ENCODE measurements at places on chromosomes 16 and 17.

DNA sequence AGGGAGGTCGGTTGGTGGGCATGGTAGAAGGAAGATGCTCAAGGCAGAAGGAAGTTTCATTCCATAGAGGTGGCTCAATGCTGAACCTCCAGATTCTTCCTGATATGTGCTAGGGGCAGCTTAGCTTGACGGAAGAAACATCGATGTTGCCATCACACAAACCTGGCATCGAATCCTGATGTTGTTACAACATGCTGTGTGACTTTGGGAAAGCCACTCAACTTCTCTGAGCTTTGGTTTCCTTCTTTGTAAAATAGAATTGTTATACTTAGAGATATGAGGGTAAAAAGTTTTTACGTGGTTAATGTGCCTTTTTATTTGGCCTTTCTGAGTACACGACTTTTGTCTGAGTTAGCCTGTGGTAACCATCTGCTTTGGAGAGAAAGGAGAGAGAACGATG is 287.9 kb downstream of the SHISA9 start:
- DNase-seq = no peak

DNA sequence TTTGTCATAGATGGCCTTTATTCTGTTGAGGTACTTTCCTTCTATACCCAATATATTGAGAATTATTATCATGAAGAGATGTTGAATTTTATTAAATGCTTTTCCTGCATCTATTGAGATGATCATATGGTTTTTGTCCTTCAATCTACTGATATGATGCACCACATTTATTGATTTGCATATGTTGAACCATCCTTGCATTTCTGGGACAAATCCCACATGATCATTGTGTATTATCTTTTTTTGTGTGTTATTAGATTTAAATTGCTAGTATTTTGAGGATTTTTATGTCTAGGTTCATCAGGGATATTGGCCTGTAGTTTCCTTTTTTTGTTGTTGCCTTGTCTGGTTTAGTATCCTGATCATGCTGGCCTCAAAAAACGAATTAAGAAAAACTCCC is 124.5 kb upstream of the CES5A start:
- no peak for DNase-seq

GRCh38 chr17:45732926-45733505 is 51.1 kb upstream of the CRHR1 start:
- DNase-seq = no peak

DNA sequence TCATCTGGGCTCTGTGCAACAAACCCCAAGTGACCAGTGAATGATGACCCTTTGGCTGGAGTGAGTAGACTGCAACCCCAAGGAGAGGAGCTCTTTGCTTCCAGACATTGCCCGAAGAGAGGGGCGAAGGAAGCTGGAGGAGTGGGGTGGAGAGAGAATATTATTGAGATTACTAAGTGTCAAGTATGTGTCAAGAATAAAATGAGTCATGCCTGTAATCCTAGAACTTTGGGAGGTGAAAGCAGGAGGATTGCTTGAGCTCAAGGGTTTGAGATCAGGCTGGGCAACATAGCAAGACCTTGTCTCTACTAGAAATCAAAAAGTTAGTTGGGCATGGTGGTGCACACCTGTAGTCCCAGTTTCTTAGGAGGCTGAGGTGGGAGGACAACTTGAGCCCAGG is 142.0 kb upstream of the CCL2 start:
- DNase-seq = no peak

GRCh38 chr17:80223142-80223815 is 3.1 kb downstream of the SLC26A11 start:
- DNase-seq = no peak

DNA sequence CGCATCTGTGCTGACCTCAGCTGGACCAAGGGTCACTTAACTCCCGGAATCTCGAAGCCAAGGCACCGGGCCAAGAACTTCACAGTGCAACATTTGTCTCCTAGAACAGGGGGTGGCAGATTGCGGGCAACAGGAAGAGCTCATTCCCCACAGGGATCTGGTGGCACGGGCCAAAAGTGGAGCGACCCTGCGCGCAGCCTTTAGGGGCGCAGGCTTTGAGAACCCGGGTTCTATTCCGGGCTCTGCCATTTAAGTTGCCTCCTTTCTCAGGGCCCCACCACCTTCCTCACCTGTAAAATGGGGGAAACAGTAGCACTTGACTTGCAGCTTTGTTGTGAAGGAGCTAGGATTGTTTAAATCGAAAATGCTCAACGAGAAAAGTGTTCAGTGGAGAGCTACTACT is 651 bp downstream of the SHMT1 start:
- no peak for DNase-seq

DNA sequence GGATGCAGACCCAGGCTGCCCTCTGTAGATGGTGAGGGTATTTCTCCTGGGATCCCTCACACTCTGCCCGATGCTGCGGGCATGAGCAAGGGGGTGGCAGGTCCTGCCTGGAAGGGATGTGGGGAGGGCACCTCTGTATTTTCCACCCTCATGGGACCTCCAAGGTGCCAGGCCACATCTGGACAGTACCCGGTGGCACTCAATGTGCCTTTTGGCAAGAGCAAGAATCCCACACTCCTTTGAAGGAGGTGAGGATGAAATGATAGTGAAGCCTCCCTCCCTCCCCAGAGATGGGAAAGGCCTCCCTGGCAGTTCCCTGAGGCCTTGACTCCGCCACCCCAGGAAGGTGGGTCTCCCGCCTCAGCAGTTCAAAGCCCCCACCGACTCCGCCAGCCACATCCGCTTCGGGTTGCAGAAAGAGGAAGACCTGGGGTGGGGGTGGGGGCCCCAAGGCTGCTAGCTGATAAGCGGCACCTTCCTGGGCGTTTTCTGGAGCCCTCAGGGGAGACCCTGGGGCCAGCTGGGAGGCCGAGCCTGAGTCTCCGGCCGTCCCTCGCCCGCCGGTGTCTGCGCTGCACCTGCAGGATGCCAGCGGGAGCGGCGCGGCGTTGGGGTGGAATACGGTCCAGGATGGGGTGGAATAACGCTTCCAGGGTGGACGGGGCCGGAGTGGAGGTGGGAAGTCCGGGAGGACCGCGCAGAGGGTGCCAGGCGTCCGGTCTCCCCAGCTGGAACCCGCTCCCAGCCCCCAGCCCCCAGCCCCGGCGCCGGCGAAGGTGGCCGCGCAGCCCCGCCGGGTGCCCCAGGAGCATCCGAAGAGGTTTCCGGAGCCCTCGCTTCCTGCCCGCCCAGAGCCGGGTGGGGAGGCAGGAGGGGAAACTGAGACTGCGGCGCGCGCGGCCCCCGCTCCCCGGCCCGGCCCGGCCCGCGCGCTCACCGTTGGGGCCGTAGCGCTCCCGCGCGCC is 718 bp downstream of the ATP2A3 start:
- DNase-seq = no peak

DNA sequence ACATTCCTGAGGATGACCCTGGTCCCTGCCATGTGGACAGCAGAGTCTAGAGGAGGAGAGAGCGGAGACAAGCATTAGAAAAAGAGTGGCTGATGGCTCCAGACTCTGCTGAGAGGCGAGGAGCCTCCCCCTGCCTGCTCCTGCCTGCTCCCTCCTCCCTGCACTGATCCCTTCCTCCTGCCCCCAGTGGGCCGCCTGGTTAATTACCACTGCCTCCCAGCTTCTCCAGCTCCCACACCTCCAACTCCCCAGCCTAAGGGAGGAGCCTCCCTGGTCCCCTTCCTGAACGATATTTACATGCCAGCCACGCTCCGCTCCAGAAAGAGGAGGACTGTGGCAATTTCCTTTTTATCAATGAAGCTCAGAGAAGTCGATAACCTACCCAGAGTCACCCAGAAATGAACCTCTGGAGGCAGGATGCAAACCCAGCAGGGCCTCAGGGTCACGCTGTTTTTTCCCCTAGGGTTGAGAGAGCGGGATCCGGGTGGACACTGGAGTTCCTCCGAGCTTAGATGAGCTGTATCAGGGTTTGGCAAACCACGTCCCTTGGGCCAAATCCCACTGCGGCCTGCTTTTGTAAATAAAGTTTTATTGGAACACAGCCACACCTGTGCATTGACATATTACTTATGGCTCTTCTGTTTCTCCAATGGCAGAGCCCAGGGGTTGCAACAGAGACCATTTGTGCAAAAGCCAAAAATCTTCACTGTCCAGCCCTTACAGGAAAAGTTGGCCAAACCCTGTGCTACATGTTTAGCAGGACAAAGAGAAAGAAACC is 27.1 kb upstream of the JPH3 start:
- no peak for DNase-seq

DNA sequence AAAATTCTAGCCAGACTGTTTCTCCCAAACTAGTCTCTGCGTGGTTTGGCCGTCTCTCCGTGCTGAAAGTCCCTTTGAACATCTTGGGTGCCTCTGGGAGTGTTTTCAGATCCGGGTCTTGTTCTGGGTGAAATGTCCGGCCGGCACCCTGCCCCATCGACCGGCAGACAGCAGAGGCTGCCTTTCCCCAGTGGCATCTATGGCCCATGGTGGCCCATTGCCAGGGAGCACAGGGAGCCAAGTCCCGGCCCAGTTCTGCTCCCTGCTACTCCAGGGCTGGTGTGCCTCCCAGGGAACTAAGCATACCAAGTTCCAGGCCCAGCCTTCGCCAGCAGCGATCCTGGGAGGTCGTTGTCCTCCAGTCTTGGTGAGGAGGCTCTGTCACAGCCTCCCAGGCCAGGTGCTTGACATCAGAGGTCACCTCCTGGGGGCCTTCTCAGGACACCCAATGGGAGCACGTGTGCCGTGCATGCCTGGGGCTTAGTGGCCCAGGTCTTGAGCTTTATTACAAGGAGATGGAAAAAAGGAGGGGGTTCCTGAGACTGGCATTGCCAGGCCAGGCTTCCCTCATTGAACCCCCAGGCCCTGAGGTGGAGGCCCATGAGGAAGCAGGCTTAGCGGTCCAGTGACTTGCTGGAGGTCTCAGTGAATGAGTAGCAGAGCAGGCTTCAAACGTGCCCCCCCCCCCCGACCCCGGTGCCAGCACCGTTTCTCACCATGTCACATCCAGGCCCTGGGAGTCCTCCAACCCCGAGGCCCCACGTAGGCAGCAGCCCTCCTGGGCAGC is 54.0 kb downstream of the PGS1 start:
- DNase-seq = no peak

DNA sequence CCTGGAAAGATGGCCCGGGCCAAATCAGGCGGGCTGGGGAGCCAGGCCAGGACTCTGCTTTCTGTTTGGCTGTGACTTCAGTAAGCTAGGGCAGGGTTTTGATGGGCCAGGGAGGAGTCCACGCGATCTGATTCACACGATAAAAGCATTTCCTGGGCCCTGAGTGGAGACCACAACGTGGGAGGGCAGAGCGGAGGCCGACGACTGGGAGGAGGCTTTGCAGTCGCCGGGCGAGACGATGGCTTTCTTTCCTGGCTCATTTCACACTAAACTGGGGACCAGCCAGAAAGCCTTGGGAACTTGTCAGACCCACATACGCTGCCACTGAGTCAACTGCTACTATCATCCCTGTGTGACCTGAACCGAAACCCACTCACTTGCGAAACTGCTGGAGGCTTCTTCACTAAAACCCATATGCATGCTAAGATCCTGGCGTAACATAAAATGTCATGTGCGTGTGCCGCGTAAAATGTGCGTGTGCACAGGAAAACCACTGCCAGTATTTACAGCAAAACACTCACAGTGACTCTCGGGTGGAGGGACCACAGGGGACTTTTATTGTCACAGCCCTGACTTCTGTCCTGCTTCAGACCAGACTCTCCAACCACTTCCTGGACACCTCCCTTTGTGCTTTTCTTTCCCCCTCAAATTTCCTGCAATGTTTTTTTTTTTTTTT is 14.2 kb upstream of the RHBDF2 start:
- no peak for DNase-seq

DNA sequence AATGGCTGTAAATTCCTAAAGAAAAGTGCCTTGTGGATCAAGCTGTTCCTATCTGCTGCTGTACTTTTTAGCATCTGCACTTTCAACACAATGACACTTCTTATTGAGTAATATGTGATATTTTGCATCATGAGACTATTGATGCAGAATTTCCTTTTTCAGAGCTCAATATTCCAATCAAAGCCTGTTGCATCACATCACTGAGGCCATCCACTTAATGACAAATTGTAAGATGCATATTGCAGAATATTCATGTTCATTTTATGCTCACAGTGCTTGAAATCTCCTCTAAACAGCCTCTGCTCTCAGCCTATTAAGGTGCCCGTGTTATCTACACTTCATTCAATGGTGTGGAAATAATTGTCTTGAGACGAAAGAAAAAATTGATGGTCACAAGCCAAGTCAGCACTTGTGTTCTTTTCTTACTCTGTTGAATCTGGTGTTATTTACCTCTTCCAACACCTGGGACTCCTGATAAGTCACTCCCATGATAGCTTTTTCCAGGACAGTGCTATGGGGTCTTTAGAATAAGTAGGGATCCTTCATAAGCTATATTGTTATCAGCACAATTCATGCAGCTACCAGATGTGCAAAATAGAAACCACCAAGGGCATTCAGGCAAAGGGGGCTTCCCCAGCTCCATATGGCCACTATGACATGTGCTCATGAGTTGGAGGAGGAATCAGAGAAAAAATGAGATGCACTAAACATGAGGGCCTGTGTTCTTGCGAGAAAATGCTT is 9.3 kb upstream of the SKAP1 start:
- DNase-seq = no peak

DNA sequence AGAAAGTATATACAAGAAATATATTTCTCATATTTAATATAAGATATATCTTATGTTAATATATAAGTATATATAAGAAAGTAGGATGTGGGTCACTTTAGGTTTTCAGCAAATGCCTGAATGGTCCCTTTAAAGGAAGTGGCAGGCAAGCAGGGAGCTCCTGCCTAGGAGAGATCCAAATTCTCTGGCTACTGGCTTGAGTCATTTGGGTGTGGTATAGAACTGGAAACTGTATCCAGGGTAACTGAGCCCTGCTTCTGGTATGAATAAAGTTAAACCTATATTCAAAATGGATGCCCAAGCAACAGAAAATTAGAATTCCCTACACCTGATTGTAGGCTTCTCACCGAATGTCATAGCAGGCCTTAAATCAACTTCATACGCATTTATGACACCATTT is 144.4 kb downstream of the ZNF18 start:
- DNase-seq = no peak

DNA sequence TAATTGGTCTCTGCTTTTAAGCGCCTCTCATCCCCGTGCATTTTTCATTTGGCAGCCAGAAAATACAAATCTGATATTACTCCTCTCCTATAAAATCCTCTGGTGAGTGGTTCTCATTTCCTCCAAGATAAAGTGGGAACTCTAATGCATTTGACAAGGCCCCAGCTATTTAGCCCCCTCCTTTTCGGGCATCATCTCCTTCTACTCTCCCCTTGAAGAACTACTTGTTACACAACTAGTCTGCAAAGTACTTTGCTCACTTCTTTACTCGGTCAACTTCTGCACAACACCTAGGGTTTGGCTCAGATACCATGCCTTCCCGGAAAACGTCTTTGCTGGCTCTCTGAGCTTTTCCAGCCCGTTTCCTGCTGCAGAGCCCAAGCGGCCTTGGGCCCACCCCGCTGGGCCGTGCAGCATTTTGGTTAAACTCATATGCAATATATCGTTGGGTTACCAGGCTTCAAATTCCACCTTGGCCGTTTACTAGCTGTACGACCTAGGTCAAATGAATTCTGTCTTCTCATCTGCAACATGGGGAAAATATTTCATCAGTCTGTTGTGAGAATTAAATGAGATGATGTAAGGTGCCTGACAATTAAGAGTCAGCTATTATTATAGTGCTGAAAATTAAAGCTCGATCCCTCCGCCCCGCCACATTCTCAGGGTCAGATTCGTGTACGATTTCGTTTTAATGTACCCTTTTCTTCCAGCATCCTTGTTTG is 883 bp upstream of the TAF15 start:
- DNase-seq = no peak

All from right renal pelvis (tissue), 4 donors.